ENCODE measurements at places on chromosomes 12 and 14.
A peak's percentile ranks its signal among the peaks of the same experiment; 100 is the strongest.

- no peak for DNase-seq
These were observed 99.1 kb downstream of the FIGNL2 start for GRCh38 chr12:51749206-51749985.

DNA sequence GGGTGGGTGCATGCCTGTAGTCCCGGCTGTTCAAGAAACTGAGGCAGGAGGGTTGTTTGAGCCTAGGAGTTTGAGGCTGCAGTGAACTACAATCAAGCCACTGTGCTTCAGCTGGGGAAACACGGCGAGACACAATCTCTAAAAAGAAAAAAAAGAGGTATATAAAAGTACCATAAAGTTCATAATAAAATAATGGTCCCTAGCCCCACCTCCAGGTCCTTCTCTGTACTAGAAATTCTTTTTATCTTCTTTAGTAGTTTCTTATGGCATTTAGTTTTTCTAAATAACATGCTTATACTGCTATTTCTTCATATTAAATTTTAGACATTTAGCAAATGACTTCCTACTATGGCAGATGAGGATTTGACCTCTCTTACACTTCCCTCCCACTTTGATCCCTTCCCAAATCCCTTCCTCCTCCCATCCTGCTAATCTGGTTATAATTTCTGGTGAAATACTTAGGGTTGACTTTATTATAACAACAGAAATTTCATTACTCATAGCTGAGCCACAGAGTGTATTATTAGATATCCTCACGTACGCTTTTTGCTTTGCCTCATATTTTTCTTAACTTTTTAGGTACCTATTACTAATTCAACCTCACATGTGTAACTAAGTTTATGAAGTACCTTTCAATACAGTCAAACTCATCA lies 94.7 kb downstream of the SLC41A2 start:
- peak; percentile 22 for DNase-seq

GRCh38 chr14:29235991-29236390 lies 469.4 kb downstream of the FOXG1 start:
- peak; percentile 24 for DNase-seq

DNA sequence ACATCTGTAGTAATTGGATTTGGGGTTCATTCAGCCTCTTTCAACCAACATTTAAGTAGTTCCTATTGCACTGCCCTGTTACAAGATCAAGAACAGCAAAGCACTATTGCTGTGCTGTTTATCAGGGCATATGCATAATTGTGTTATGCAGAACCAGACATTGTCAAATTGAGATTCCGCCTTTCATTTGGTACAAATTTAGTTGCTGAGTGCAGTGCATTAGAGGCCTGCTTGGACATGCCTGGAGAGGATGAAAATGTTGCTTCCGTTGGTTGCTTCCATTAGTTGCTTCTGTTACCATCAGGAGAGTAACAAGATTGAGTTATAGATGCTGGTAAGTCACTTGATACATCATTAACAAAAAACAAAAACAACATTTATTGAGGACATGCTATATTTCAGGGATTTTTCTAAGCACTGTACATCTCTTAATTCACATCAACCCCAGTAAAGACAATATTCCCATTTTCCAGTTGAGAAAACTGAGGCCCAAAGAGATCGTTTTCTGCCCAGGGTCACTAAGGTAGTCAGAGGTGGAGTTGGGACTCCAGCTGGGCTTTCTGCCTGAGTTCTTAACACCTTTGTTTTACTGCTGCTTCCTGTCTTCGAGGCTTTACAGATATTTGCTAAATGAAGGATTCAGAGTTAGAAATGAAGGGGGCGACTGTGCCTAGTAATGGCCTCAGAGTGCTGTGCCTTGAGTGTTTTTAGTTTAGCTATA lies 79.3 kb downstream of the PPP2R5C start:
- DNase-seq, result no peak

- DNase-seq, result no peak
These were observed 205.4 kb downstream of the RASSF9 start for GRCh38 chr12:85630851-85631250.

- no peak for DNase-seq
These were observed 10.8 kb upstream of the GYS2 start for GRCh38 chr12:21615431-21615830.

DNA sequence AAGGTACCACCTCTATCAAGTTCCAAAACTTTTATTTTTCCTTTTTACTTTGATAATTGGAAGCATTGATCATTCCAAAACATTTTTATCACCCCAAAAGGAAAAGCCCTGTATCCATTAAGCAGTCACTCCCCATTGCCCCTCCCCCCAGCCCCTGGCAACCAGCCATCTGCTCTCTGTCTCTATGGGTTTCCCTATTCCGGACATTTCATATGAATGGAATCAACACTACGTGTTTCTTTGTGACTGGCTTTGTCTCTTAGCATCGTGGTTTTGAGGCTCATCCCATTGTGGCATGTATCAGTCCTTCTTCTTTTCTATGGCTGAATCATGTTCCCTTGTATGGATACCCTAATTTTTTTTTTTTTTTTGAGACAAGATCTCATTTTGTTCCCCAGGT lies 18.0 kb upstream of the PHETA1 start:
- no peak for DNase-seq

- DNase-seq, result peak; percentile 55
These were observed 22.6 kb downstream of the GPHB5 start for GRCh38 chr14:63296060-63296563.

- DNase-seq, result peak; percentile 64
These were observed 2.4 kb downstream of the PRKD1 start for GRCh38 chr14:29925101-29925722.

GRCh38 chr14:52413729-52414408 lies 99.8 kb downstream of the PTGER2 start:
- peak; percentile 42 for DNase-seq

DNA sequence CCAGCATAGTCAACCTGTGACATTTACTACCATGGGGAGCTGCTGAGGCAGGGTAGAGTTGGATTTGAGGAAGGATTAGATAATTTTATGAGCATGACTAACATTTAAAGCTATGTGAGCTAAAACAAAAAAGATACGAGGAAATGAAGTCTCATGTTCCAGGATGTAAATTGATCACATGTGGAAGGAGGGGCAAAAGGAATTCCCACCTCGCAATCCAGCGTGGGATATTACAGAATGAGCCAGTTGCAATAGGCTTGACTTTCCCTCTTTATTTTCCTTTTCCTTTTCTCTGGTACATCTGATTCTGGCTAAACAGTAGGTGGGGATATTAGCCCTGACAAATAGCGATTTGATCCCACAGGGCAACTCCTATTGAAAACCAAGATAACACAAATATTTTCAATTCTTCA lies 214.9 kb upstream of the HMGA2 start:
- peak; percentile 63 for DNase-seq

DNA sequence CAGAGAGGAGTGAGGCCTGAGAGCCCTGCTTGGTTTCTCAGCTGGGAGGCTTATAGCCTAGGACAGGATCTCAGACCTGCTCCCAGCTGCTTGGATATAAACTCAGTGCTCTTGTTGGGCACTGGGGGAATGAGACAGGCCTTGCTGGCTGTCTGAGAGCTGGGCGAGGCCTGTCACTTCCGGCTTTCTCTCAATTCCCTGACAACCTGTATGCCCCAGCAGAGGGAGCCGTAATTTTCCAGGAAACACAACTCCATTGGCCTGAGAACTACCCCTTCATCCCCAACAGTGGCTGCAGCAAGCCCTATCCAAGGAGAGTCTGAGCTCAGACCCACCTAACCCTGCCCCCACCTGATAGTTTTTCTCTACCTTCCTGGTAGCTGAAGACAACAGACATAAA lies 258.3 kb upstream of the STXBP6 start:
- DNase-seq, result no peak

GRCh38 chr14:90508536-90509254 lies 111.9 kb downstream of the CALM1 start:
- DNase-seq, result no peak

GRCh38 chr12:104577581-104577981 lies 120.8 kb downstream of the CHST11 start:
- DNase-seq, result peak; percentile 45

Measured in adipocyte (in vitro differentiated cells).